Activated CD4-positive, alpha-beta T cell treated with anti-CD3 and anti-CD28 coated beads, Interleukin-2, amount 50 U/mL, for 16 hours (primary cell): ENCODE measurements at places on chromosomes 6 and 20.

GRCh38 chr6:132964101-132964867 is 149.9 kb downstream of the RPS12 start:
- DNase-seq: no peak

- DNase-seq: no peak
Measured at GRCh38 chr6:9647071-9647445, 767.8 kb downstream of the TFAP2A start.

DNA sequence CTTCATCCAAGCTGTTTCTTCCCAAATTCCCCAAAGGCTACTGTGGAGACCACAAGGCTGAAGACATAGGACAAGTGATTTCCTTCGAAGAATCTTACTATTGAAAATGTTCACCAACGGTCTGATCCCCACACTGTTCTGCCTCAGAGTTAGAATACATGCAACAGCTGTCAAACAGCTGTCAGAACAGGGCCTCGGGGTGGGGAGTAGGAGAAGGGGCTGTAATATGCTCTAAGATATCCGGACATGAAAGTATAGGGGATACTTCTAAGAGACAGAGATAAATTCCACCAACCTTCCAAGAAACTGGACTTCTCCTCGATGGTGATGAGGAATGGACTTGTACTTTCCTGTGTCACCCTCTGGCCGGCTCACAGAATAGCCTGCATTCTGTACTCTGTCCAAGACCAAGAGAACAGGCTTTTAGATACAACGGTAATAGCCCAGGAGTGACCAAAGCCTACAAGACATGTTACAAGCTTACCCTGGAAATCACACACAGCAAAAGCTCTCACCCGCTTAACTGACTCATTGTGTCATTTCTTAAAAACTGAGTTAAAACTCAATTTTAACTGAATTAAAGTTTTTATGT is 69.2 kb upstream of the PTGIS start:
- DNase-seq: no peak

DNA sequence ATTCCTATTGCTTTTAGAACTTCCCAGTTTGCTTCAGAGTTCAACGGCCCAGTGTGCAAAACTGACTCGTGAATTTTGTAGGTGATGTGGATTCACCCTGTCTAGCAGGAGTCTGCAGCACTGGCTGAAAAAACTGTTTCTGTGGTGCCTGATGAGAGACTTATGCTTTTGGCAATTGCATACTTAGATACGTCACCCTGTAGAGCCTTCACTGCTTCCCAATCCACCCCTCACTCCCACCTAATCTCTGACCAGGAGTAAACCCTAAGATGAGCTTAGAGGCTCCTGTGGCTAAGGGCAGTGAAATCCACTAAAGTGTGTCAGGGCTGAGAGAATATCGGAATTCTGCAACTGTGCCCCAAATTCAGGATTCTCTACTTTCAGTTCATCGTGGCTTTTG is 14.3 kb downstream of the RPP21 start:
- no peak for DNase-seq

DNA sequence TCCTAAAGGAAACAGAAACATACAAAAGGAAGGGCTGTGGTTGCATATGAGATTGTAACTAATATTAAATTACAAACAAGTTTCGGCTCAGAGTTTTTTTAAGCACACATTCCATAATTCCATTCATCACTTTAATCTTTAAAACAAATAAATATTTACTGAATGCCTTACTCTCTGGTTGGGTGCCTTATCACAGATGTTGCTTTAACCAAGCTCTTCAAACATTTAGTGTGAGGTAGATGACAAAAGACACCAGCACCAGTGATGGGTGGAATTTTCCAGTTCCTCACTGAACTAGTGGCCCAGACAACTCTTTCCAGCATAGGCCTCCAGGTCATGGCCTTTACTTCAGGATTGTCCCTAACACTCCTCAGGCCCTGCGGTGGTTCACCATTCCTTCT is 58.7 kb downstream of the ARHGAP18 start:
- no peak for DNase-seq
